ENCODE measurements at places on chromosomes 16 and 17. TPM values are rescaled to one million over a fixed set of nuclear protein-coding genes. Genes with fewer than 3 reads are reported as not detected.

TRAPPC1 gene
- total RNA-seq = 3.6 TPM

HSPB9 gene
- total RNA-seq = not detected

C17orf100 gene
- 3.1 TPM for total RNA-seq

DNA sequence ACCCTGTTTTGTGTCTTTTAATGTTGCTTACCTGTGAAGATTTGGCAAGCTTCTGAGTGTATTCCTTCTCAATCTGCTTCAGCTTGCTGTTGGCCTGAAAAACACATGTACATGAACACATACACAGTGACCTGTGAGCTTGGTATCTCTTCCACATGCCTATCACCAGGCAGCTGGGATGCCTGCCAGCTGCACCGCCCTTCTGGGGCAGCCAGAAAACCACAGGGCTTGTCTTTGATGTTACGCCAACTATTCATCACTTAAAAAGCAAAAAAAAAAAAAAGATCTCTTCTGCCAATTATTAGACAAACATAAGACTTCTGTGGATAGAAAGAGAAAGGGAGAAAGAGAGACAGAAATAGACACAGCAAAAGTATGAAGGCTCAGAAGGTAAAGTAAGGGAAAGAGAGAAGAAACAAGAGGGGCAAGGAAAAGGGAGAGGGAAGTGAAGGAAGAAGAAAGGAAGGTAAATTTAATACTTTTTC lies 189.2 kb upstream of the AXIN2 start:
- DNase-seq = peak; percentile 94

GRCh38 chr16:85872734-85873133 lies 26.2 kb upstream of the IRF8 start:
- no peak for DNase-seq

Measured in umbilical cord (tissue), 2 donors.